ENCODE measurements at places on chromosomes 2 and 18.

GRCh38 chr2:84022810-84023431, 436.2 kb downstream of the SUCLG1 start:
- DNase-seq: no peak

DNA sequence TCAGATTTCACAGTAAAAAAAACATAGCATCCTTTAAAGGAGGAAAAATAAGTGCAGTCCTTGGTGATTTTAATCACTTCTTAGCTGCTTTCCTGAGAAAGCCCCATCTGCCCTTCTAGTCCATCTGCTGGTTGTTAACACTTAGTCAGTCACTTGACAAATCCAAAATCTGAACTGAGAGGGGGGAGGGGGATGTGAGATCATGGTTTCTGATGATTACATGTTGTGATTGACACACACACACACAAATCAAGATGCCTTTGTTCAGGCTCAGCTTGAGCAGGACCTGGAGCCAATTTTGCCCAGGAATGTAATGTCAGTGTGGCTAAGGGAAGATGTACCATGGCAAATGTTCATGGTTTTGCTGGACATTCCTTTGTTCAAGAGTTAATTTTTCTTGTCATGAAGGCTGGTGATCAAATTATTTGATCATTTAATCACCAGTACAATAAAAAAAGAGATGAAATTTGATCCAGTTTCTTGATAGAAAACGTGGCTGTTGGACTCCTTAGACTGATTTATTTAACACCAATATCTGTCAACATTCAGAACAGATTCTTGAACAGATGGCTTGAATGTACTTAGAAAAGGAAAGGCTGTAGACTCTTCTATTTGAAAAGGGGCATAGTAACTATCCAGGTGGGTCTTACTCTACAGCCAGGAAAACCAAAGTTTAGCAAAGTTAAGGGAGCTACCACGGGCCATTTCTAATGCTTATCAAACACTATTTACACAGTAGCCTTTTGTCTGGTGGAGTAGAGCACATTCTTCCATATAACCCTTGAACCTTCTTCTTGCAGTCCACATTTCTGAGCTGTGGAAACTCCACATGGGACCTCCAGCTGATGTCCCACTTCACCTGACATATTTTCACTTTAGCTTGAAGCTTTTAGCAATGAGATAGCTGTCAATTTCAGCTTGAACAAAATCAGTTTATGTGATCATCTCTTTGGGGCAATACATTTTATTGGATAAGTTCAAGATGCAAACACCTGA, 408.7 kb downstream of the PIK3C3 start:
- no peak for DNase-seq

DNA sequence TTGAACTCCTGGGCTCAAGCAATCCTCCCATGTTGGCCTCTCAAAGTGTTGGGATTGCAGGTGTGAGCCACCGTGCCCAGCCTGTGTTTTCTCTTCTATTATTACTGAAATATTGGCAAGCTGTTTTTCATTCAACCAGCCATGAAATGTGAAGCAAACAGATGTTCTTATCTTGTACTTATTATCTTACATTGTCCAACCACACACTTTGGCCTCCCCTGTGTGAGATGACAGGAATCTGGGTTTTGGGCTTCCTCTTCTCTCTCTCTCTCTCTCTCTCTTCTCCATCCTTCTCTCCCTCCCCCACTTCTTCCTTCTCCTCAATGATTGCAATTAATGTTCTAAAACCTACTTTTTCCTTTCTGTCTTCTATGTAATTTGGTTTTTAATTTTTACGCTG, 33.1 kb downstream of the RAMP1 start:
- no peak for DNase-seq

GRCh38 chr18:27793013-27793785, 383.7 kb downstream of the CDH2 start:
- no peak for DNase-seq

DNA sequence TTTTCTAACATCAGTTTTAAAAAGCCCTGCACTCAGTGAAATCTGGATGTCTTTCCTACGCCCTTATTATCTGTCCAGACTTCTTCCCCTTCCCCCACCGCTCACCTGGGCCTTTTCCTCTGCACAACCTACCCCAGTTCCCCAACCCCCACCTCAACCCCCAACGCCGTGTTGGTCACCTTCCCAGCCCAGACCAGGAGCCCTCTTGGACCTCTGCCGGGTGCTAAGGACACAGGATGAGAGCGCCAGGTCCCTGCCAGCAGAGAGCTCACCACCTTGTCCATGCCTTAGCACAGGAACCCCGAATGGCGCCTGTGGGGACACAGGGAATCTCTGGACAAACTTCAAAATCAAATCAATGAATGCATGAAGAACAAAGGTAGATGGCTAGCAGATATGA, 966 bp upstream of the RBM43 start:
- no peak for DNase-seq

DNA sequence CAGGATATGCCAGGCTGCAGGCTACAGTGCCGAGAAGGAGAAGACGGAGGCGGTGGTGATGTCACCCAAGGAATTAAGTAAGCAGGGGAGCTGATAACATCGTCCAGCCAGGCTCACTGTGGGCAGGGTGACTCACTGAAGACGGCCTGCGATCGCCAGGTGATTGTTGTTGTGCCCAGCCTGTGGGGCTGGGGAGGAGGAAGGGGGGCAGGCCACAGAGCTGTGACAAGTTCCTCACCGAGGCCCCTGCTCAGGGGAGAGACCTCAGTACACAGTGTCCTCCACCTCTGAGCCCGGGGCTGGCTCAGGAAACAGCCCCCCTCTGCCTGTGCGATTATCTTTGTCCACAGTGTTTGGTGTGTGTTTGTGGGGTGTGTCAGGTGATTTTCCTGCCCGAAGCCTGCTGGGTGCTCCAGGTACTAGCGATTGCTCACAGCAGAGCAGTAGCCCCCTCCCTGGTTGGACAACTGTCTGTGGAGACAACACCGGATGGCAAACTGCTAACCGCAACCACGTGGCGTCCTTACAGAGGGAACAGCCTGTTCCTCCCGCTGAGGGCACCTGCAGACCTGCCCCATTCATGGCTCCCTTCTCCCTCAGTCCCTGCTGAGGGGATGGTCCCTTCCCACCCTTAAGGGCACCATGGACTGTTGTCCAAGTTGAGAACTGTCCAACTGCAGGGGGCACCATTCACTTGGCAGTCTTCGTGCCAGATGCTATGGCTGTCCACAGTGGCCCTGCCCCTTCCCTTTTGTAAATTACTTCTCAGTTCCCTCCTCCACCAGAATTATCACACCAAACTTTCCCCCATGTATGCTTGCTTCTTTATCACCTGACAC, 95.1 kb downstream of the ZFP36L2 start:
- no peak for DNase-seq

GRCh38 chr2:185676316-185676715, 62.3 kb upstream of the FSIP2 start:
- DNase-seq: no peak

DNA sequence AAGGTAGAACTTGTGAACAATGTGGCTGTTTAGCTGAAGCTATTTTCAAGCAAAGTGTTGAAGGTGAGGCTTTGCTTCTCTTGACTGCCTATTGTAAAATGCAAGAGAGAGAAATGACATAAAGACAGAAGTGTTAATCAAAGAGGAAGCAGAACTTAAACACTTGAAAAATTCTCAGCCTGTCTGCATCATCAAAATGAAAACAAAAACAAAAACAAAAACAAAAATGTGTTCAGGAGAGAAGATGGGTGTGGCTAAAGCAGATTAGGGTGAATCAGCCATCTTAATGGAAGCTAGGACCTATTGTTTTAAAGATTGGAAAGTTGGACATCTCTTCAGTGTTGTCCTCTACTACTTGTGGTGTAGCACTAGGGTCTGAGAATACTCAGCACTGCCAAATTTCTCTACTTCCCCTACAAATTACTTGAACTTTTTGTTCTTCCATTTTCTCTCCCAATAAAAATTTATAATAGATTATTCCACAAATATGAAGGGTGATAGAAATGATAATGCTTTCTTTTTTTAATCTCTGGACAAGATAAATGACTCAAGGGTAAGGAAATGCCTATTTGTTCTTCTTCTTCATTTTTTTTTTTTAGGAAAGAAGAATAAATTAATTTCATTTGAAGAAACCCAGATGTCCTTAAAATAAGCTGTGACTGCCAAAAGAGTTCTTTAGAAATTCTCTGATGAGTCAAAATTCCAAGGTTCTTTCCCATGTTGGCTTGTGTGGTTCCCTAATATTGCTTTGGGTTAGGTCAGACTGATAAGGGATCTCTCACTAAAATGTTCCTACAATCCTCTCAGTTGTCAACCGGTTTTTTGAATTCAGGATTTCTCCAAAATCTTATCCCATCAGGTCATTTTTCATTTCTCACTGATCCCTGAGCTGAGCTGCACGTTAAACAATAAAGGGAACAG, 571.2 kb upstream of the ZEB2 start:
- DNase-seq: no peak

DNA sequence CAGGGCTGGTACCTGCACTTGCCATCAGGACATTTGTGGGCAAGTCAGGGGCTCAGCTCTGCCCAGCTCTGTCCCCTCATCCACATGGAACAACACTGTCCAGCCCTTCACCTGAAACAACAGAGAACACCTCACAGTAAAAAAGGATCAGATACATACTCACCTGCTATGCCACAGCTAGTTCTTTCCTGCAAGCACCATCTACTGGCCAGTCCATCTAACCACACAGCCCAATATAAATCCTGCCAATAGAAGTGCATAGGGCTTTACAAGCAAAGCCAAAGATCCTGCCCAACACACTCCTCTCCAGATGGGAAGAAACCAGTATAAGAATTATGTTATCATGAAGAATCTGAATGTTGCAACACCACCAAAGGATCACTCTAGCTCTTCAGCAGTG, 52.2 kb upstream of the GALNT13 start:
- no peak for DNase-seq

- no peak for DNase-seq
These were observed 128.1 kb upstream of the HDAC4 start for GRCh38 chr2:239528883-239529282.

DNA sequence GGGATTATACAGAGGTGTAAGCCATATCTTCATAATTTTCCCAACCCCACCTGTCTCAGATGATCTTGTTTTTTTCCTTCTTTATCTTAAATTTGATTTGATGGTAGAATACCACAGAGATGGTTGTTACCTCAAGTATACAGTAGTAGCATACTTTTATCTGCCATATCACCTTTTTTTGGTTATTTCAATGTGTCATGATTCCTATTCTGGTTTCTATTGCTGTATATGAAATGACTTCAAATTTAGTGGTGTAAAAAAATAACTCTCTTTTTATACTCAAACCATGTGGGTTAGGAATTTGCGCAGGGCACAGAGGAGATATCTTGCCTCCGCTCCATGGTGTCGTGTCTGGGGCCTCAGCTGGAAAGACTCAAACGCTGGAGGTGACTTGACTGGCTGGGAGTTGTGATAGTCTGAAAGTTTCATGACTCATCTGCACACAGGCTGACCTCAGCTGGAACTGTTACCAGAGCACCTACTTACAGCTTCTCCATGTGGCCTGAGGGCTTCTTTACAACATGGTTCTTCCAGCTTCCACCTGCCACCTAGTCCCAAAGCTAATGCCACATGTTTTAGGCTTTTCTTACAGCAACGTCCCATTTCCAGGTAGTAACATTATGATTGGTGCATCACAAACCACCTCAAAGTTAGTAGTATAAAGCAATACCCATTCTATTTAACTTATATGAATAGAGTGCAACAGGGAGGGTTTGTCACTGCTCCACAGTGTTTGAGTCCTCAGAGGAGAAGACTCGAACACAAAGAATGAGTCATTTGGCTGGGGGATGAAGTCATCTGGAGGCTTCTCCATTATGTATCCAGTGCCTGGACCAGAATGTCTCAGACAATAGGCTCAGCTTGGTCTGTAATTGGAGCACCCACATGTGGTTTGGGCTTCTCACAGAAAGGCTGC, 82.3 kb upstream of the XPO1 start:
- no peak for DNase-seq

DNA sequence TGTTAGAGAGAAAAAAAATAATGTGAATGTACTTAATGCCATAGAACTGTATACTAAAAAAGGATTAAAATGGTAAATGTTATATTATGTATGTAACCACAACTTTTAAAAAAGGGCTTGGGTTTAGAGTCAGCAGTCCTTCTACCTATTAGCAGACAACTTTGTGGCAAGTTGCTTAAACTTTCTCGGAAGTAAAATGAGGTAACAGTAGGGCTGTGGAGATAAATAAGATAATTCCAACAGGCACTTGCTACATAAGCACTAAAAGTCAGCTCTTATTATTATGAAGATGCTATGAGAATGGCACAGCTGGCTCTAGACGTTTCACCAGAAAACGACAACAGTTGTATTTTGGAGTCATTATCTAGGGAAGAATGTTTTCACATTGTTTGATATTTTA, 31.3 kb downstream of the AAK1 start:
- no peak for DNase-seq
